ENCODE measurements at places on chromosomes 7 and 10. TPM values are rescaled to one million over a fixed set of nuclear protein-coding genes. Genes with fewer than 3 reads are reported as not detected.
A peak's percentile ranks its signal among the peaks of the same experiment; 100 is the strongest.

GRCh38 chr7:112744818-112745217, 45.4 kb downstream of the TMEM168 start:
- DNase-seq: no peak

Gene ACTL6B
- not detected for total RNA-seq

DNA sequence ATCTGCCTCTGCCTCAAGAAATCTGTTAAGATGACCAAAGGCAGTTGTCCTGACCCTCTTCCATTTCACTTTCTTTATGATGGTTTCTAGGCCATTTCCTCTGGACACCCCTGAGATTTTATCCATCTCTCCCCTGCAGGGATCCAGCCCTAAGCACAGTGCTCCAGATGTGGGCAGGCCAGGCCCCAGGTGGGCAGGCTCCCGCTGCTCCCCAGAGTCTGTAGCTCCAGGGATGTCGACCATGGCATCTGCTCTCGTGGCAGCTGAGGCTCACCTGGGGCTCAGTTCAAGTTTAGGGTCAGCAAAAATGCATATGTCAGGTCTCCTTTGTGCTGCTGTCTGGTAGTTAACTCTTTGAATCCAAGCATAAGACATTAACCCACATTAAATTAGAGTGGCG, 11.8 kb downstream of the CEP41 start:
- no peak for DNase-seq

Gene AKR1D1
- total RNA-seq: not detected

GRCh38 chr7:132433301-132433700, 143.0 kb downstream of the PLXNA4 start:
- DNase-seq: no peak

DNA sequence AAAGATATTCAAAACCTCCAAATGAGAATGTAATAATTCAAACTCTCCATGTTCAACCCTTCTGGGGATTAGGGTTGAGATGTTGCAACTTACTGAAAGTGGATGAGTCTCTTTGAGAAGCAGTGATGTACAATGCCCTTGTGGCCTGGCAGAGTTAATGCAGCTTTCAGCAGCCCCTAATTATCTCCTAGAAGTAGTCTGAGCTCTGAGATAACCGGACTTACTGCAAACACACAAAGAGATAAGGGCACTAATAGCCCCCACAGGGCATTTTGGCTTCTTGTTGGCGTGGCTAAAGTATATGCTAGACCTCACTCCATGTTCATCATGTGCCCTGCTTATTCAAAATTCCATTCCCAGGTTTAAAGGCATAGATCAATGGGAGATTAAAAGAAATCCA, 404.7 kb downstream of the NEBL start:
- DNase-seq: no peak

Gene NKX6-2
- total RNA-seq: not detected

Gene TMEM229A
- total RNA-seq: not detected

GRCh38 chr10:122458693-122459092, 2.7 kb upstream of the HTRA1 start:
- no peak for DNase-seq

Gene UBE2D4
- 18.4 TPM for total RNA-seq

DNA sequence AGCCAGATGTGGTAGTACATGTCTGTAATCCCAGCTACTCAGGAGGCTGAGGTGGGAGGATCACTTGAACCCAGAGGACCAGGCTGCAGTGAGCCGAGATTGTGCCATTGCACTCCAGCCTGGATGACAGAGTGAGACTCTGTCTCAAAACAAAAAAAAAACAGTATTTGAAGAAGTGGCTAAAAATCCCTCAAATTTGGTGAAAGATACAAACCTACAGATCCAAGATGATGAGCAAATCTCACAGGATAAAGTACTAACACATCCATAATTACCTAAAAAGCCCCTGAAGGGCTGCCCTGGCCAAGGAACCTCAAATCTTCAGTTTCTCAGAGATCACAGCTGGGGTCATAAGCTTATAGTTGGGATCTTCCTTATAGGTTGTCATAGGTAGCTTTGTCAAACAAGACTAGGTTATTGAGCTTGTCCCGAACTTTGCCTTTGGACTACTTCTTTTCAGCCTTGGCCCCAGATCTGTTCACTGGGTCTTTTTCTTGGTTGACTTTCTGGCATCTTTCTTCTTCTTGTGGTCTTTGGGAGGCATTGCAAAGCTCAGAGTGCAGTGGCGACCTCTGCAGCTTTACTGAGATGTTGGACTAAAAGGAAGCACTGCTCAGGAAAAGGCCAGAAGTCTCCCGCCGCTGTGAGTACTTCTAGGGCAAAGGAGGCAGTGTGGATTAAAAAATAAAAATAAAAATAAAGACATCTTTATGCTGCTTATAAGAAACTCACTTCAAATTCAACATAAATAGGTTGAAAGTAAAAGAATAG, 28.6 kb upstream of the SAR1A start:
- no peak for DNase-seq

Gene COL13A1
- total RNA-seq: 114 TPM

DNA sequence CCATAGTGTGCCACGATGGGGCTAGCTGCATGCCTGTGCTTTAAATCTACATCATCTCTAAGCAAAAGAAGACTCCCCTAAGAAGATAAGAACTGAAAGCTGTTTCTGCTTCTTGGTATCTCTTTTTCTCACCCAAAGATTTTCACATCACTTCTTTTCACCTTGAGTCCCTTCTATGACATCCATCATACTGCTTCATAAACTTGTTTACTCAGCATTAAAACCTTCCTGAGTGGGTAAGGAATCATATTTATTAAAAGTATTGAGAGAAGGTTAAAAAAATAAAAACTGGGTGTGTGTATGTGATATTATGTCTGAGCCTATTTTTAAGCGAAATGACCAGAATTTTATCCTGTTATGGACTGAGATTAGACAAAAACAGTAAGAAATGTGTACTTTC, 150.3 kb downstream of the HPSE2 start:
- DNase-seq: no peak

GRCh38 chr7:27779873-27780272, 39.9 kb downstream of the TAX1BP1 start:
- no peak for DNase-seq

DNA sequence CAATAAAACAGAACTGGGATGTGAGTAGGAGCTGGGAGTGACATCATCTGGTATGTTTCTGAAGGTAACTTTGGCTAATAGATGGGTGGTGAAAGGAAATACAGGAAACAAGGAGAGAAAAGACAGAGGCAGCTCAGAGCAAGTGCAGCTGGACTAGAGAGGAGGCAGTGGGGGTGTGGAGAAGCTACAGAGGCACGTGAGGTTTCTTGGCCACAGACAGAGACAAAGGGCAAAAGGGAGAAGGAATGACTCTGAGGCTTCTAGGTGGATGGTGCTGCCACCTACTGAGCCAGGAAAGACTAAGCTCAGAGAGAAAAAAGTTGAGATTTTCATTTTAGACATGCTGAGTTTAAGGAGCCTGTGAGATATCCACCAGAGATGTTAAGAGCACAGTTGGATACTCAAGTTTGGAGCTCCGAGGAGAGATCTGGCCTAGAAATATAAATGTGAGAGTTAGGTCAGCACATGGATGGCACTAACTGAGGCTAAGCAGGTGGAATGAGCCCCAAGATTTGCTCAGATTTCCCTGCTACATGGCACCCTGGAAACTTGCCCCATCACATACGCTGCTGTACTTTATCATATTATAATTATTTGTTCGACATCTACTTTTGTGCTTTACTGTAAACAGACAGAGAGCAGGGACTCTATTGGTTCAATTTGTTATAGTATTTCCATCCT, 293.0 kb upstream of the IMMP2L start:
- peak; percentile 66 for DNase-seq

GRCh38 chr7:50771120-50772002, 11.3 kb downstream of the GRB10 start:
- no peak for DNase-seq

Gene BMPER
- 3.8 TPM for total RNA-seq

DNA sequence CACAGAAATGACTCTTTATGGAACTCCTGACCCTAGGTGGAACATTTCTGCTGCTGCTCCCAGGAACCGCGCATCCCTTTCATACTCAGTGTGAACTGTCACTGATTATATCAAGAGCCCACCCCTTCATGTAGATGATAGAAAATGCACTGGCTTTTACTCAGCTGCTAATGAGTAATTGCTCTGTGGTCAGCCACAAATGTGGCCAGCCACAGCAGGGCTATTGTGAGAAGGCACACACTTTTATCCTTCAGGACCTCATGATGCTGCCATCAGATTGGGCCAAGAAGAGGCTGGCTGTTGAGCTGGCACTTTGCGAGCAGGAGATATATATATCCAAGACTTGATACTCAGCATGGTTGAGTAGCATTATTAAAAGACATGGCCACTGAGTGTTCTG, 124.7 kb downstream of the CFAP58 start:
- peak; percentile 56 for DNase-seq

Gene TMEM178B
- 0.07 TPM for total RNA-seq

DNA sequence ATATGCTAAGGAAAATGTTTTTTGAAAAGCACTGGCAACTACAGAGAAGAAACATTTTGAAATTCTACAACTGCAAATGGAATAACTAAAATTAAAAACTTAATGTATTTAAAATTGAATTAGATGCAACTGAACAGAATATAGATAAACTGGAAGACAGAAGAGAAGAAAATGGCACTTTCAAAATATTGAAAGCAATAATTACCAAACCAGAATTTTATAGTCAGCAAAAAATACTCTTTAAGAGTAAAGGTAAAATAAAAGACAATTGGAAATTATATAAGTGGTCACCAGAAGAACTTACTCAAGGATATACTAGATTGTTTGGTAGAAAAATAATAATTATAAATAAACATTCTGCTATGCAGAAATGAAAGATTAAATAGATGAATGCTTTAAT, 927.7 kb upstream of the ZWINT start:
- no peak for DNase-seq

GRCh38 chr7:37768611-37769010, 79.8 kb upstream of the NME8 start:
- no peak for DNase-seq

- DNase-seq: no peak
Observed at GRCh38 chr7:157978766-157979165, 608.9 kb downstream of the PTPRN2 start.

DNA sequence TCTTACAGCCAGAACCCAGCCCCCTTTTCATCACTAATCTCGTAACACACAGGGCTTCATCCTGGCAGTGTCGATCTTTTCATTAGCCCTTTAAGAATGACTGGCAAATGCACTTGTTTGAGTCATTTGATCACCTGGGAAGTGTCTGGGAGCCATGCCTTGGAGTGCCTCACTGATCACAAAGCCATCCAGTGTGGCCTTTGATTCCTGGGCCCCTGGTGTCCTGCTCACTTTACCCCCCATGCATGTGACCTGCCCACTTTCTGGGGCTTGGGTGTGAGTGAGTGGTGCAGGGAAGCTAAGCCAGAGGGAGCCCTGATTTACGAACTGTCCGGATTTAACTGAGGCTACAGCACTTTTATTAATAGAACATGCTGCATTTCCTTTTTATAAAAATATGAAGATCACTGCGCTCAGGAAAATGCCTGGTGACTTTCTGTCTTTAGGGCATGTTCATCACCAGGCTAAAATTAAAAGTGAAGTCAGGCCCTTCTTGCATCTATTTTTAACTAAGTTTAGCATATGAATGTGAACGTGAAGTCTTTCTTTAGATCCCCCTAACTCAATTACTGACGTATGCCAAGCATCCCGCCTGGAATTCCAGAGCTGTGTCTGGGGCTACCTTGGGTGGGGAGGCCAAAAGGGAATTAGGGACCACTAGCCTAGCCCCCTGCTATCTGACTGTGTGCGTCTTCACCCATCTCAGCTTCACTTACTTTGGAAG, 23.6 kb downstream of the RBM20 start:
- DNase-seq: no peak

- no peak for DNase-seq
Observed at GRCh38 chr7:150968734-150969372, 9.3 kb downstream of the KCNH2 start.

GRCh38 chr7:25517906-25518305, 289.6 kb upstream of the NPVF start:
- no peak for DNase-seq

GRCh38 chr10:133342942-133343341, 4.2 kb upstream of the PRAP1 start:
- DNase-seq: no peak

Gene CCM2
- total RNA-seq: 48.6 TPM

GRCh38 chr10:67114945-67115344, 189.1 kb downstream of the LRRTM3 start:
- no peak for DNase-seq

DNA sequence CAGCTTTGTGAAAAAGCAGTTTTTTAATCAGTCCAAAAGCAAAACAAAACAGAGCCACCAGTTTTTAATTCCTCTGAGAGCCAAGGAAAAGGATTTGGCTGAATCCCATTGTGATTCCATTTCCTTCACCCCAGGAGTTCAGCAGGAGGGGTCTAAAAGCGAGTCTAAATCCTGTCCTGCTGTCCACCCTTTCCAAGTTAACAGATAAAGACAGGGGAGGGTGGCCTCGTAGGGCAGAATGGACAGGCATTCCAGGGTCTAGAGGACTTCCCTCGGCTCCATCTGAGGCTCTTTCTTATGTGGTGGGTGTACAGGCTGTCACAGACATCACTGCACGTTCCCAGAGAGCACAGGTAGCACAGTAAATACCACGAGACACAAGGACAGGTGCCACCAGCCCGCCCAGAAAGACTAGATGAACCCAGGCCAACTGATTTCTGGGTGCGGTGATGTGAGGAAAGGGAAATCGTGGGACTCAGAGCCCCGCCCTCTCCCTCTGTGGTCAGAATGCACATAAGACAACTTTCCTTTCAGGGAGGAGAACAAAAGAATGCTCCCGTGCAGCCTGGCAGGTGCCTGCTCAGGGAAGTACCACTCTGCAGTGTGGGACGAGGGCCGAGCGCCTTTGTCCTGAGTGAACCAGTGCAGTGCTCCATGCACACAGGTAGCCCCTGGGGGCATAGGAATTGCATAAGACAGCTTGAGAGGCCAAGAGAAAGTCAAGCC, 119.7 kb downstream of the ABLIM1 start:
- DNase-seq: no peak

DNA sequence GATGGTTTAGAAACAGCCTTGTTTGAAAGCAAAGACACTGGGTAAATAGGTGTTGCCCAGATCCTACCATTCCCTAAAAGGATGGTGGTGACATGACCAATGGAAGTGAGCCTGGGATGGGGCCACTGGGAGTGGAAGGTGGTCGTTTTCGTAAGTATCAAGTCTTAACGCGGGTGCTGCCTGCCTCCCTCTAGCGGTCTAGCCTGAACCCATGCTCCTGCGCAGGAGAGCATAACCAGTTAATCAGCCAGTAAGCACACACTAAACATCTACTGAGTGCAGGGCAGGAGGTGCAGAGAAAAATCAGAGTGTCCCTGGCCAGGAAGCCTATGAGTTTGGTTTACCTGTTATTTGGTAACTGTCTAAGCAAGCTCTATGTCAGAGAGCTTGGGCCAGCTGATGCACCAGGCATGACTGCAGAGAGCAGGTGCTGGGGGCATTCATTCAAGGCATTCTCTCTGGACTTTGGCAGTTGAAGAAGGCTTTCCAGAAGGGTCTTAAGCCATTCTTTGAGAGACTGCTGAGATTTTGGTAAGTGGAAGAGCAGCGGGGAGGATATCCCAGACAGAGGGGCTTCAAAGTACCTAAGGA, 930 bp downstream of the GARIN1A start:
- no peak for DNase-seq

DNA sequence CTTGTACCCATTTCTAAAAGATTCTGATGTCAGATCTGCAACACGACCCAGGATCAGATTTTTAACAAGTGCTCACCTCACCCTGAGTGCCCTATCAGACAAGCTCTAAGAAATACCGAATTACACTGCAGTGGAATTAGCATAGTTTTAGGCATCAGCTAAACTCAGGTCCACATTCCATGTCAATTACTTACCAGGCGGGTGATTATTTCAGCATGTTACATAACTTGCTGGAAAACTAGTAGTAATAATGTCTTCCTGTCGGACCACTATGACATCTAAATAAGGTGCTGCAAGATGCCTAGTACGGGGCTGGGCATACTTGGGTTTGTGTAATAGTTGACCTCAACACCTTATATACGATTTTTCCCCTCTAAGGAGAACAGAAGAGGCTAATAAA, 21.0 kb downstream of the TRIL start:
- DNase-seq: no peak

Measured in HT1080 (cell line).